Right renal pelvis (tissue), 4 donors: ENCODE measurements at places on chromosomes 5 and 9. TPM values are rescaled to one million over a fixed set of nuclear protein-coding genes. Genes with fewer than 3 reads are reported as not detected.

Gene TRAF2
- 11.3 TPM for polyA plus RNA-seq

Gene POLR3G
- 2.2 TPM for polyA plus RNA-seq

Gene RGS7BP
- 9.7 TPM for polyA plus RNA-seq

- no peak for DNase-seq
Observed at GRCh38 chr5:94613583-94613982, 4.8 kb downstream of the KIAA0825 start.

Gene C5orf52
- not detected for polyA plus RNA-seq
